ENCODE measurements at places on chromosomes 2 and 18. TPM values are rescaled to one million over a fixed set of nuclear protein-coding genes. Genes with fewer than 3 reads are reported as not detected.
A peak's percentile ranks its signal among the peaks of the same experiment; 100 is the strongest.

DNA sequence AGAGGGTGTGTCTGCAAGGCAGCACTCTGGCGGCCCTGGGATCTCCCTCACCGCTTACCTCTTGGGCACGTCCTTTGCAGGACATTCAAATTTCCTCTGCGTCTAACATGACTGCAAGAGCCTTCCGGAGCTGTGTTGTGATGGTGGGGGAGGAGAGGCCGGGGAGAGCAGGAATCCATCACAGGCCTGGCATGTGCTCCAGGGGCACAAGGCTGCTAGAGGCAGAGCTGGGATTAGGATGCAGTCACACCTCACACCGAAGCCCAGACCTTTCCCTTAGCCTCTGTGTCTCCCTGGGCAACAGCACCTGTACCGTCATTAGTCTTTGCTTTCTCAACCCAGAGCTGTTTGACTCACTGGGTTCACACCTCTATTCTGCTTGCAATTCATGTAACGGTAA, 111.3 kb downstream of the CMPK2 start:
- no peak for DNase-seq

DNA sequence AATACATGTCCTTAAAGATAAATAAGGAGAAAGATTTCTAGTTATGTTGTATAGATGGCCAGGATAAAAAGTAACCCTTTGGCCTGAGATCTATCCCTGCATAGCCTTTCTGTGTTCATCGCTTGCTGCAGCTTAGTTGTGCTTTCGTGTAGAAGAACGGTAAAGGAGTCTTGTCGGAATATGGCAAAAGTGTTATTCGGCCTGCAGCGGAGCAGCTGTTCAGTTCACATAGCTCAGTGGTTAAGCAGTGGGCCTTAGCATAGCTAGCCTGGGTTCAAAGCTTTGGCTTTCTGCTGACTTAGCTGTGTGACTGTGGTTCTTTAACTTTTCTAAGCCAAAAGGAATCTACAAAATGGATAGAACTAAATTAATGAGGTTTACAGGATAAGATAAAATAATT, 55.4 kb downstream of the MALT1 start:
- DNase-seq, result no peak

DNA sequence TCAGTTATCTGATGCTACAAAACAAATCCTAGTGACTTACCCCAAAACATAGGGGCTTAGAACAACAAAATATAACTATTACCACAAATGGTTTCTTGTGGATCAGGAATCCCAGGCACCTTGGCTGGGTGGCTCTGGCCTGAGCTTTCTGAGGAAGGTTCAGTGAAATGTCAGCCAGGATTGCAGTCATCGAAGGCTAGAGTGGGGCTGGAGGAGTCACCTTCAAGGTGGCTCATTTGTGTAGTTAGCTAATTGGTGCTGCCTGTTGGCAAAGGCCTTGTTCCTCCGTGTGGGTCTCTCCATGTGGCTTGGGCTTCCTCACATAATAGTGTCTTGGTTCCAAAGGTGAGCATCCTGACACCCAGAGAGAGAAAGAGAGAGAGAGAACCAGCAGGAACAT, 57.4 kb downstream of the COPS8 start:
- DNase-seq, result no peak

- no peak for DNase-seq
Observed at GRCh38 chr2:43737855-43738254, 36.0 kb upstream of the DYNC2LI1 start.

- peak; percentile 58 for DNase-seq
Observed at GRCh38 chr2:62570861-62571698, 65.1 kb upstream of the TMEM17 start.

GRCh38 chr2:10080536-10081304, 509 bp upstream of the CYS1 start:
- DNase-seq, result peak; percentile 30

GRCh38 chr2:157439824-157440186, 4.1 kb downstream of the CYTIP start:
- DNase-seq, result no peak

GRCh38 chr2:30786923-30787685, 20.1 kb downstream of the CAPN13 start:
- DNase-seq, result no peak

GRCh38 chr2:102971701-102972100, 209.9 kb downstream of the TMEM182 start:
- no peak for DNase-seq

DNA sequence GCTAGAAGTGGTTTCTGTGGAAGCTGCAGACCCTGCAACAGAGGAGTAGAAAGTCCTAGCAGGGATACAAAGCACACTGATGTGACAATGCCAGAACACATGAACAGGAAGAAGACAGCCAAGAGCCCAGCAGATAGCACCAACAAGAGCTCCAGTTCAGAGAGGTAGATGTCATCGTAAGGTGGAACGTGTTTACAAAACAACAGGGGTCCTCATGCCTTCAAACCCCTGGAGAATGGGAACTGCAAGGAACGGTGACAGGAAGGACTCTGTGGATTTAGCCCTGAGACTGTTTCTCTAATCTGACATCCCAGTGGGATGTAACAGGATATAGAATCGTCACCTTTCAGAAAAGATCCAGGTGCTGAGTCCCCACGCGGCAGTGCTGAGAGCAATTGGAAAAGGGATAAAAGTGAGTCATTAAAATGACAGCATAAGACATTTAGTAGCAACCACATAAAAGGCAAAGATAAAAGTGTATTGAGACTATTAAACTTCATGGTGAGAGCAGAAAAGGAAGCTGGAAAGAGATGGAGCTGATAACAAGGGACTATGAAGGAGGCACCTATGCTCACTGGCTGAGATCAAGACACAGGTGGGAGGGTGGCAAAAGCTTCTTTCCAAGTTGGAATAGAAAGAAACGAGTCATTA, 195.2 kb downstream of the FBXO15 start:
- no peak for DNase-seq

DNA sequence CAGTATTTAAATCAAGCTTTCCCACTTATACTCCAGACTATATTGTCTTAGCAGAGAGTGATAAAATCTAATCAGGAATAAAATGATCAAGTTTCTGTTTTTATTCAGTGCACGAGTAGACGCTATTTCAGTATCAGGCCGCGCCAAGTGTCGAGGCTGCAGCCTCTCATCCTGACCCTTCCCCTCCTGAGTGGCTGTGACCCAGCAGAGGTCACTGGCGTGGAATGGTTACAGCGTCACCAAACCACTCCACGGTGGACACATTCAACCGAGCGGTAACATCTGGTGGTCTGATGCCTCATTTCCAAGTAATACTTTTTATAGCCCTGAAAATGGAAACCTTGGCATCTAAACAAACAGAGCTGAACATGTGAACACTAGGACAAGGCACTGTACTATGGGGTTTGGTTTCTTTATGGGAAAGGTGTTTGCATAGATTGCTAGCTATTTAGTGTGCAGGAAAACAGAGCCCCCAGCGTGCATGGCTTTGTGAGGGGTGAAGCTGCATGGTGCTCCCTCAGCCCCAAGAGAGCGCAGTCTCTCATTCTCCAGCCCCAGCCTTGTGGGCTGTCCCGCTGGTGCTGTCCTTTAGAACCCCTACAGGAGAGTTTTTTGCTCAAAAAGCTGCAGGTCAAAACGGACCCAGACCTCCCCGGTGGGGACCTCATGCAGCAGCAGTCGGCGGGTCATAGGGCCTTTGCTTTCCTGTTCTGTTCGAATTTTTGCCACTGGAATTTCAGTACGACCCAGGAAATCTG, 28.4 kb downstream of the FAM228A start:
- DNase-seq, result no peak

DNA sequence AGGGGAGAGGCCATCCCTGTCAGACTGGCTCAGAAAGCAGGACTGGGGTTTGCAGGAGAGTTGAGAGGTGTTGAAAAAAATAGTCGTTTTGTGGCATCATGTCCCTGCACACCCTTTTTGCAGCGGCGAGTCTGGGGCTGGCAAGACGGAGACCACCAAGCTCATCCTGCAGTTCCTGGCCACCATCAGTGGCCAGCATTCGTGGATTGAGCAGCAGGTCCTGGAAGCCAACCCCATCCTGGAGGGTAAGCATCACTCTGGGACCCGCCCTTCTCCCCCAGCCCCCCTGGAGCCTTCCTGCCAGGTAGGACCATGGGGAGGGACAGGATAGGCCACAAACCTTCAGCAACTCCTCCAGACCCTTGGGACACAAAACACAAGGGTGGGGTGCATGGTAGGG, 34.2 kb downstream of the MYO7B start:
- no peak for DNase-seq

GRCh38 chr18:2908946-2909335, 62.1 kb downstream of the EMILIN2 start:
- peak; percentile 43 for DNase-seq

GRCh38 chr18:57793302-57793986, 9.7 kb downstream of the ATP8B1 start:
- DNase-seq, result no peak

DNA sequence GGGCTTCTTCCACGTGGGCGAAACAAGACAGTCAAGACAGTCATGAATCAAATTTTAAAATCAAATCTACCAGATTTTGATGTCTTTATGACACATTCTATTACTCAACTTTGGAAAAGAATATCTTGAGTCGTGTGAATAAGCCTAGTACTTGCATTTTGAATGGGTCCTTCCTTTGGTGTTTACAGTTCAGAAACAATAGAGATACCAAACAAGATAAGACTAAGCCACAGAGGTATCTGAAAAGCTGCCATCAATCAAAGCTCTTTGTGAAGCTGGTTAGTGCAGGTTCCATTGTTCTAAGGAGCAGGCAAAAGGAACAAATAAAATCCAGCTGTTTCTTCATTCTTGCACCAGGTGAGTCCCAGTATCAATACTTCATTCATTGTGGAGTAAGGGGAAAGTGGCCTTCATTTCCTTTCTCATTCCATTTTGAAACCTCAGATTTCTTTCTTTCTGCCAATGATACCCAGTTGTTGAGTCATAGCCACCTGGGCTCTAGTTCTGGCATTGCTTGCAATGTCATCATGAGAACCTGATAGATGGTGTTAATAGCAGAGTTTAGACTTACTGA, 151.7 kb upstream of the L3MBTL4 start:
- DNase-seq, result no peak

GRCh38 chr18:9594823-9595596, 19.3 kb downstream of the PPP4R1 start:
- DNase-seq, result no peak

DNA sequence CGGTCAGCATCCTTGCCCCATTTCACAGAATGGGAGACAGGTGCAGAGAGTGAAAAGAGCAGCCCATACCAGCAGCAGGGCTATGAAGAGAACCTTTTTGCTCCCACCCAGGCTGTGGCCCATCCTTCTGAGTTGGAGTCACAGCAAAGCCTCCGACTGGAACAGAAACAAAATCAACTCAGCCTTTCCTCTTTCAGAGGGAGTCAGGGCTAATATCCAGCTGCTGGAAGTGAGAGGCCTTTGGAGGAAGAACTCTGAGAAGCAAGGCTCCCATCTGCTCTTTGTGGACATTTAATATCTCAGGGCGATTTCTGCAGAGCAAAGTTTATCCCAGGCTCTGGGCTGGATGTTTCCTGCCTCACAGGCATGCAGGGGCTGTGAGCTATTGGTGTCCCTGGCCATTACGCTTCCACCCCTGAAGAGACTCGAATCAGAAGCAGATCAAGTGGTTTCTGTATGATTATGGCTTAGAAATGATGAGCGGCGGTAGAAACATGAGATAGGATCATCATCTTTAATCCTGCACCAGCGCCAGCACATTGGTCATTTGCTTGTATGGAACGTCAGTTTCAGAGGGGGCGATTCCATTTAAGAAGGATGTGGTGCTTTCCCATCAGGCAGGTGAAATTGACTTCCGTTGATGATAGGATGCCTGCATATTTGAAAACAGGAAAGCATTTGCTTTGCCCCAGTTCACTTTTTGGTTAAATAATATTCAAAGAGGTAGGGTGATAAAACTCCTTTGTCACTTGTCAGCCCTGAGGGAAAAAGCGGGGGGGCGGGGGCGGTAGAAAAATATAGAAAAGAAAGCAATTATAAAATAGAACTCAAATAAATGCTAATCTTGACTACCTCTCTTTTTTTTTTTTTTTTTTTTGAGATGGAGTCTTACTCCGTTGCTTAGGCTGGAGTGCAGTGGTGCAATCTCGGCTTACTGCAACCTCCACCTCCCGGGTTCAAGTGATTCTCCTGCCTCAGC, 152.4 kb downstream of the LRRC30 start:
- no peak for DNase-seq

DNA sequence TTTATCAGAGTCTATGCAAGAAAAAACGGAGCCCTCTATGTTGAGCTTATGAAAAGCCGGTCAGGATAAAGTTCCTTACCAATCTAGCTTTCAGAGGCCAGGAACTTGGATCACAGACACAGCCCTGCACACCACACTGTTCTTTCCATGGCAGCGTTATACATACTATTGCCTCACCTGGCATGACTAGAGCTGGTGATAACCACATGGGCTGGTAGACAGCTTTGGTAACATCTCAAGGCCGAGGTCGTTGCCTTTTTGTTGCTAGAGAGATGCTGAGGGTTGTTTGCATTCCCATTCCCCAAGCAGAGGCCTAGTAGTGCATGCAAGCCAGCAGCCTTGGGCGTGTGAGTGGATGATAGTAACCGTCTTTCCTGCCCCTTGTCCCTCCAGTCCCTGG, 78.0 kb downstream of the ITGB1BP1 start:
- no peak for DNase-seq

DNA sequence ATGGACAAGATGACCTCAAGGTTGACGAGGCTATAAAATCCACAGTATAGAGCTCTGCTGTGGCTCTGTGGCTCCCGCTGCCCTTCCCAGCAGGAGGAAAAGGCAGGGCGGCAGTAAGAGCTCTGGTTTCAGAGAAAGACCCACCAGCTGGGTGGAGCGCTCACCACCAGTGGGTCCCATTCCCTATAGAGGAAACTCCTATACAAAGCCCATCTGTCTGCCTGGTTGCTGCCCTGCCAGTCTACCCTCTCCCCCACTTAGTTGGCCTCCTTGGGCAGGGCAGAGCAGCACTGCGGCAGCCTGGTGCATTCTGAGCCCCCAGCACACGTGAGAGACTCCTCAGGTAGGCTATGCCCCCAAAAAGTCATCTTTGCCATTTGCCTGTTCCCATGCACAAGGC, 26.5 kb downstream of the TNS1 start:
- DNase-seq, result no peak

DNA sequence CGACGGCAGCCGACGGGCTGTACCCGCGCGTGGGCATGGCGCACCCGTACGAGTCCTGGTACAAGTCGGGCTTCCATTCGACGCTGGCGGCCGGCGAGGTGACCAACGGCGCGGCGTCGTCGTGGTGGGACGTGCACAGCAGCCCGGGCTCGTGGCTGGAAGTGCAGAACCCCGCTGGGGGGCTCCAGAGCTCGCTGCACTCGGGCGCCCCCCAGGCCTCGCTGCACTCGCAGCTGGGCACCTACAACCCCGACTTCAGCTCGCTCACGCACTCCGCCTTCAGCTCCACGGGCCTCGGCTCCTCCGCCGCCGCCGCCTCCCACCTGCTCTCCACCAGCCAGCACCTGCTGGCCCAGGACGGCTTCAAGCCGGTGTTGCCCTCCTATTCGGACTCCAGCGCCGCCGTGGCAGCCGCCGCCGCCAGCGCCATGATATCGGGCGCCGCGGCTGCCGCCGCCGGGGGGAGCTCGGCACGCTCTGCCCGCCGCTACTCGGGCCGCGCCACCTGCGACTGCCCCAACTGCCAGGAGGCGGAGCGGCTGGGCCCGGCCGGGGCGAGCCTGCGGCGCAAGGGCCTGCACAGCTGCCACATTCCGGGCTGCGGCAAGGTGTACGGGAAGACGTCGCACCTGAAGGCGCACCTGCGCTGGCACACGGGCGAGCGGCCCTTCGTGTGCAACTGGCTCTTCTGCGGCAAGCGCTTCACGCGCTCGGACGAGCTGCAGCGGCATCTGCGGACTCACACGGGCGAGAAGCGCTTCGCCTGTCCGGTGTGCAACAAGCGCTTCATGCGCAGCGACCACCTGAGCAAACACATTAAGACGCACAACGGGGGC, 2.0 kb downstream of the SP9 start:
- no peak for DNase-seq

The INPP5D gene
- polyA plus RNA-seq, result 3.6 TPM

The CCDC148 gene
- 0.23 TPM for polyA plus RNA-seq

The NEU4 gene
- 0.68 TPM for polyA plus RNA-seq

The MAL gene
- polyA plus RNA-seq, result 14.6 TPM

The MROH2A gene
- not detected for polyA plus RNA-seq

Data from right cardiac atrium (tissue), 5 donors.